ENCODE measurements at places on chromosomes 6 and 20. TPM values are rescaled to one million over a fixed set of nuclear protein-coding genes. Genes with fewer than 3 reads are reported as not detected.

DNA sequence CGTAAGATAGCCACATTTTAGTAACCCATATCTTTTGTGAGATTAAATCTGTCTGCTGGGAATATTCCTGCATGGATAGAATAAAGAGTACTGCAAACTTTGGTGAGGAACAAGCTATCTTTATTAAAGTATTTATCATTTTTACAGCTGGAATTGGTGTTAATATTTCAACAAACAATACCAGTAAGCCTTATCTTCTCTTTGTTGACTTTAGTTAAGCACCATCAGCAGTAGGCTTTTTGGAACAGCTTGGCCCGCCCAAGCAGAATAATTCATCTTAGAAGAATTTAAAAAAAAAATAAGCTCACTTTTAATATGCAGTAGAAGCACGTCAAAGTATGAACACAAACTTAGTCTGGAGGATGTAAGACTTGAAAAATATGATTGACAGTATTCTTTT lies 917.8 kb upstream of the ADGRB3 start:
- DNase-seq = no peak

GRCh38 chr6:72149715-72150114 lies 263.4 kb downstream of the RIMS1 start:
- no peak for DNase-seq

GRCh38 chr20:35238170-35238569 lies 11.7 kb downstream of the MMP24 start:
- no peak for DNase-seq

GRCh38 chr20:25586877-25587276 lies 1.5 kb upstream of the NINL start:
- DNase-seq = no peak

GRCh38 chr20:36631646-36632045 lies 14.3 kb downstream of the SLA2 start:
- DNase-seq = no peak

DNA sequence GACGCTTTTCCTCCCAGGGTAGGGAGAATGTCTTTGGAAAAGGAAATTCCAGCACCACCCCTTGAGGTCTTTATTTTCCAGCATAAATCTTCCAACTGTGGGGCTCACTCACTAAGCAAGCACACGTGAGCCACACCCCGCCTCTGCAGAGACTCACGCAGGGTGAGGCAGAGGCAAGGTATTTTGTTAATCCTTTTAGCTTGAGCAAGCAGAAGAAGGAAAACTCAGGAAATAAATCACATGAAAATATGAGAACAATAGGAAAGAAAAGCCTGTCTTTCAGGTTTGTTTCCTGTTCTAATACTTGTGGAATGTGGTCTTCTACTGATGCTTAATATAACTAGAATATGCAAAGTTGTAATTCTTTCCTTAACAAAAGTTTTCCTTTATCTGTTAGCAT lies 4.1 kb upstream of the PHACTR2 start:
- DNase-seq = no peak

GRCh38 chr20:6769903-6770785 lies 2.7 kb downstream of the BMP2 start:
- DNase-seq = peak; percentile 47

GRCh38 chr20:63461104-63461763 lies 11.2 kb downstream of the KCNQ2 start:
- no peak for DNase-seq

DNA sequence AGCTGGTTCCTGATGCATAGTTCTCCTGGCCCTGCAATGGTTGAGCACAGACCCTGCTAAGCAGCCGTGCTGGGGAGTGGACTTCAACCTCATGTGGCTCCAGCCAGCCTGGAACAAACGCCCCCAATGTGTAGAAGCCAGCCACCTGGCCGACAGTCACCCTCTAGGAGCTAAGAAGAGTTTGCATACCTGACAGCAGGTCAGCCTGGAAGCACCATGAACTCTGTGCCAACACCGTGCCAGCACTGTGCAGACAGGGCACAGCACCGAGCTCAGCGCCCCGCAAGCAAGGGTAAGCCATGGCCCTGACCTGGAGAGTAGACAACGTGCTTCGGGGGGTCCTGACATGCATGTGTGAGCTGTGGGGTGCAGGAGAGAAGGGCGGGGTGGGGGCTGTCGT lies 356.3 kb downstream of the ZFAND3 start:
- no peak for DNase-seq

GRCh38 chr6:103113416-103113815 lies 1719.9 kb downstream of the GRIK2 start:
- no peak for DNase-seq

DNA sequence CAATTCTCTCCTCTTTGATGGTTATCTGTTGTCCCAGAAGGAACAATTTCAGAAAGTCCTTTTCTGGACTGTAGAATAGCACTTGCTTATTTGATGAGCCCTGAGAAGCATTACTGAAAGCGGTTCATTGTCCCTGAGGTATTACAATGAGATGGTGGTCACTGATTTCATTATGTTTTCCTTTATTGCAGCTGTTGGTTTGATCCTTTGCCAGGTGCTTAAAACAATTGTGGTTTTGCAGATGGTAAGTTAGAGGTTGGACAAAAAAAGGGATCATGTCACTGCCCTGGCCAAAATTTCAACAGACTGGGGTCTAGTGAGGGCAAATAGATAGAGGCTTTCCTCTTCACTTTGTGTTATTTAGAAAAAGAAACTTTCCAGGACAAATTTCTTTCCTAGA lies 61.9 kb downstream of the ESR1 start:
- DNase-seq = no peak

GRCh38 chr20:38283236-38283635 lies 20.7 kb upstream of the BPI start:
- DNase-seq = no peak

GRCh38 chr20:21808139-21808538 lies 102.7 kb downstream of the PAX1 start:
- no peak for DNase-seq

- DNase-seq = no peak
These were observed 90.7 kb downstream of the AKAP7 start for GRCh38 chr6:131225959-131226358.

DNA sequence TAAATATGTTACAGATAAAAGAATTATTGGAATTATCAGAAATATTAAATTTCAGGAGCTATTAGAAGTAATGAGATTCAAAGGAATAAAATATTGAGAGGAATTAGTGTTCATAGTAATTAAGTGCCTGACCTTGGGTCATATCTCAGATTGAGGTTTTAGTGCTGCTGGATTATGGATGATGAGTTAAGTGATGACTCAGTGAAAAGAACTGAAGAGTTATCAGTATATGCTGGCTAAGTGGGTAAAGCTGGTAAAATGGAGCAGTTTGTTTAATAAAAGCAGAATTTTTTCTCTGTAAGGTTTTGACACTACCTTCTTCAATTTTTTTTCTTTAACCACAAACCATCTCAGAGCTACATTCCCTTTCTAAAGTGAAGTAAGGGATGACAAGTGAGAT lies 206.7 kb downstream of the MANEA start:
- DNase-seq = no peak

DNA sequence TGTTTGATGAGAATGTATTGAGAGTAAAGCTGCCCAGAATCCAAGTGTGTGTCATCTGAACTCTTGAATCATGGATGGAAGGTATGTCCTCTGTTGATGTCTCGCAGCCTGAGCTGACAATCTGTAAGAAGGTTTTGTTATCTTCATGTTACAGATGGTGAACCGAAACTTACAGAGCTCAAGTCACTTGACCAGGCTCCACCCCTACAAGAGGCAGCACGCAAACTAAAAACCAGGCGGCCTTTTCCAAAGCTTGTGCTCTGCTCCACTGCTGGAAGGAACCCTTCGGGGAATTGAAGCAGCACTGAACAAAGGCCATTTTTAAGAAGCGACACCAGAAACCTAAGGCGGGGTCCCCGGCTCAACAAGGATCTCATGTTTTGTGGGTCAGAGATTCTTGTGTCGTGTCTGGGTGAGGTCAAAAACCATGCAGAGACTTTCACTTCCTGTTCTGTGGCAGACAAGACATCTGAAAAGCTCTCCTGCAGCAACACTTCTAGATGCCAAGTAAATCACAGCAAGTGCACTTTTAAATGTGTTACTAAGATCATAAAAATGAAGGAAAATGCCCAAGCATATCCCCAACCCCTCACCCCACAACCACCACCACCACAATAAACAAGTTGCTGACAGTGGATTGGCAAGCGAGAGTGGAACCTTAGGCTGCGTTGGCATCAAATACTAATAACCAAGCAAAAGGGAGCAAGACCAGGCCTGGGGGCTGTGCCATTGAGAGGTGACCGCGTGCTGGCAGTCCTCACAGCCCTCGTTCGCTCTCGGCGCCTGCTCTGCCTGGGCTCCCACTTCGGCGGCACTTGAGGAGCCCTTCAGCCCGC lies 27.3 kb downstream of the NQO2 start:
- peak; percentile 43 for DNase-seq

GRCh38 chr20:24756292-24757025 lies 192.6 kb upstream of the CST7 start:
- peak; percentile 27 for DNase-seq

DNA sequence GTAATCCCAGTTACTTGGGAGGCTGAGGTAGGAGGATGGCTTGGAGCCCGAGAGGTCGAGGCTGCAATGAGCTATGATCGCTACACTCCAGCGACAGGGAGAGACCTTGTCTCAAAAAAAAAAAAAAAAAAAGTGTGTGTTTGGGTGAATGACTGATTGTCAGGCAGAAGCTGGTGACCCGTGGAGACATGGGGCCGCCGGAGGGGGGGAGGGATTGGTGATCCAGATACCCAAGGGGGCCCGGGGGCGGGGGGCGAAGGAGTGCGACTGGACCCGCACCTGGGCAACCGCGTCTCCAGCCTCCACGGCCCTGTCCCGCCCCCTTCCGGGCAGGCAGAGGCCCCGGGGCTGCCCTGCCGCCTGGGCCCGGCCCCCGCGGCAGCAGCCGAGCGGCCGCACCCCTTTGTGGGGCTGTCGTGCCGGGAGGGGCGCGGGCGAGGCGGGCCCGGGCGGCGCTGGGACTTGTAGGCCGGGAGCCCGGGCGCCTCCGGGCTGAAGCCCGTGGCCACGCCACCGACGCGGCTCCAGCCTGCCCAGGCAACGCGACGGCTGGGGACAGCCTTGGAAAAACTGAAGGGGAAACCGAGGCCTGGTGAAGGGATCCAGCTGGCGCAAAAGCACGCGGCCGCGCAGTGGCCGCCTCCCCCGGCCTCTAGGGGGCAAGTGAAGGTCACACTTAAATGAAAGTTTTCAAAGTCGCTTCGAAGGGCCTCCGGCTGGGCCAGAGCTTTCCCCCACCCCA lies 2.1 kb upstream of the RBM38 start:
- DNase-seq = peak; percentile 89

GRCh38 chr6:92806254-92806653 lies 613.1 kb downstream of the EPHA7 start:
- no peak for DNase-seq

GRCh38 chr6:119142637-119143036 lies 64.2 kb upstream of the FAM184A start:
- no peak for DNase-seq

DNA sequence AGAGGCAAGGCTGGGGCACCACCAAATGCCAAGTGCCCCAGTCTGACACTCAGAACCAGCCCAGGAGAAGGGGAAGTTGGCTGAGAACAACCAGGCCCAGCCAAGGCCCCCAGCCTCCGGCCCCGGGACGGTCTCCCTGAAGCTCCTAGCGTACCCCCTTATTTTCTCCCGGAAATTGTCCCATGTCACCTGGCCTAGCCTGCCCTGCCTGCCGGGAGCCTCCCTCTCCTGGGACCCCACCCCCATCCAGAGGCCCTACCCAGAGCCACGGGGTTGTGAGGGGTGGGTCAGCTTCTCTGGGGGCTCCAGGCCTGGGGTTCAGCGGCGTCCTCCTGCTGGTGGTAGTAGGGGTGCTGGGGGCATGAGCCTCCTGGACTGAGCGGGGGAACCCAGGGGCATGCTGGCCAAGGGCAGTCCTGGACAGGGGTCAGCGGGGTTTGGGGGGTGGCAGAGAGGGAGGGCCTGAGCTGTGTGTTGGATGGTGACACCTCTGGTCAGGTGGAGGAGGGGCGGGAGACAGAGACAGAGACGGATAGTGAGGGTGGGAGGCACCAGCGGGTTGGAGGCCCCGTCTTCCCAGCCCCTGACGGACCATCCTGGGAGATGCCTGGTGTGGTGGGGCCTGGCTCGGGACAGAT lies 7.9 kb upstream of the SLCO4A1 start:
- DNase-seq = no peak

GRCh38 chr6:21909321-21909720 lies 315.8 kb downstream of the SOX4 start:
- no peak for DNase-seq

DNA sequence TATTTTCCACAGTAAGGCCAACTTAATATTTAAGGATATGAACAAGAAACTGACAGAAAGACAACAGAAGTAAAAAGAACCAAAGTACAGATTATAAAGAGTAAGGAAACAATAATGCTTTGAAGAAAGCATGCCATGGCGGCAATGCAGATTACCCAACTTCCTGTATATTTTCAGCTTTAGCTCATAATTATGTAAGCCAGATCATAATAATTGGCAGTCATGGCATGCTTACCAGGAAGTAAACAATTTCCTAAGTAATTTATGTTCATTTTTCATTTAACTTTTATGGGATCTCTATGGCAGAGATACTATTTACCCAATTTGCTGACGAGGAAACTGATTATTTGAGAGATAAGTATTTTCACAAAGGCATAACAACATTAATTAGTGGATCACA lies 988.7 kb downstream of the HACE1 start:
- DNase-seq = no peak

The NXT1 gene
- total RNA-seq = 5.3 TPM

The SLC17A2 gene
- 34.0 TPM for total RNA-seq

The IYD gene
- total RNA-seq = 12.2 TPM

The LSM14B gene
- total RNA-seq = 13.2 TPM

The FOXQ1 gene
- 0.31 TPM for total RNA-seq

The SLC26A8 gene
- 0.07 TPM for total RNA-seq

The TP53TG5 gene
- not detected for total RNA-seq

The SUMO4 gene
- 1.0 TPM for total RNA-seq

Data from right lobe of liver (tissue), 6 donors.